Dorsolateral prefrontal cortex (tissue), 122 donors: ENCODE measurements at places on chromosomes 7 and 10. TPM values are rescaled to one million over a fixed set of nuclear protein-coding genes. Genes with fewer than 3 reads are reported as not detected.

DNA sequence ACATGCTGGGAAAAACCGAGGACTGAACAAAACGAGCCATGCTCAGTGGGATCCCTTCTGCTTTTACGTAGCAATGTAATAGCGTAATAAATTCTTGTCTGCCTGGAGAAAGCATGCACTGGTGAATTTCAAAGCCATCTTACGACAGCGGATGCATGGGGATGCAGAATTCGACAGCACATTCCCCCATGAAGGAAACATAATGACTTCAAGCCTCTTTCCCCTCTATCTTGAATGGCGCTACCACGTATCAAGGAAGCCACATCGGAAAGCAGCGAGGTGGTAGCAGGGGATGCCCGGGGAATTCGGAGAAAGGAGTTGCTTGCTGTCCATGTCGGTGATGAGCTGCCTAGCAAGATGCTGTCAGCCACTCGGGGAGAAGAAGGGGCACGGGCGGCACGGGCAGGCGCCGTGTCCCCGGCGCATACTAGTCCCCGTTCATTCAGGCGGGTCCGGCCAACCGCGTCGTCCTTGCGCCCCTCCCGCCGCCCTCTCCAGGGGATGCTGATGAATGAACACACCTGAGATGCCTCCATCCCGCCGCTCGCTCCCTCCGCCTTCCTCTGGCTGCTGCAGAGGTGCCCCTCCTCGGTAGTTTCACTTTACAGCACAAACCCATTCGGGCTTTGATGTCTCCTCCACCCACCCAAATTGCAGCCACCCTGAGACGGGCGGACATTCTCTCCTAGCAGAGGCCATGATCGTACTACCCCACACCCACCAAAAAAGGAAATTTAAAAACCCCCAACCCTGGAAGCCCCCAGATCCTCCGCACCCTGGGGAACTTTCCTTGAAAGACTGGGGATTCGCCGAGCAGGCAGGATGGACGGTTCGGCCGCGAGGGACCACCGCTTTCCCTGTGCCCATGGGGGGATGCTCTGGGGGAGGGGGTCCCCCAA lies 644 bp downstream of the SORBS1 start:
- DNase-seq = peak; percentile 41

DNA sequence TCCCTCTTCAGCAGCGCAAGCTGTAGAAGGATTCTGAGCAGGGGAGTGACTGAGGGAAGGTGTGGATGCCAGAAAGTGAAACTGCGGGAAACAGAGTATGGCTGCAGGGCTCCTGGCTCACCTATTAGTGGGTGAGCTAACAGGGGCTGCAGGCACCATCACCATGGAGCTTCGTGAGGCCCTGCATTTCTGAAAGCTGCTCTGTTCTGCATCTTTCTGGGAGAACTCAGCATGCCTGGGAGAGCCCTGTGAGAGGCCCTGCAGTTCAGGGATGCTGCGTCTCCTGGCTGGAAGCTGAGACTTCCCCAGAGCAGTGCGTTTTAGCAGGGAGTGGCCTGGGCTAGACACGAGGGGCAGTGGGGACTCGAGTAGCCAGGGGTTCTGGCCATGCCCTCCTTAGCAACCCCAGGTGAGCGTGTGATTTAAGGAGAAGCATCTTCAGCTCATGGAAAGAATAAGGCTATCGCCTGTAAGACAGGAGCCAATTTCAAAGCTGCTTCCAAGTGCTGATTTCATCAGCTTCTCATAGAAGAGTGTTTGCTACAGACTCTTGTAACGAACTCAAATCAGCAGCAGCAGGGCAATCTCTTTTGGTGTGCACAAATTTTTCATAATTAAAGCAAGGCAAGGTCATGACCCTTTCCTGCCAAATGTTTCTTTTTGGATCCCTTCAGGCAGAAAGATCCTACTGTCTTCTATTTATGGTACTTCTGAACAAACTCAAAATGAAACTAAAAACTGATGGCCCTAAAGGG lies 293.6 kb upstream of the ZNF32 start:
- DNase-seq = no peak

- DNase-seq = no peak
Observed at GRCh38 chr10:94315975-94316464, 46.7 kb downstream of the NOC3L start.

GRCh38 chr10:124285587-124286527 lies 132.9 kb downstream of the OAT start:
- no peak for DNase-seq

- DNase-seq = no peak
Observed at GRCh38 chr10:77082601-77083252, 554.9 kb downstream of the KCNMA1 start.

DNA sequence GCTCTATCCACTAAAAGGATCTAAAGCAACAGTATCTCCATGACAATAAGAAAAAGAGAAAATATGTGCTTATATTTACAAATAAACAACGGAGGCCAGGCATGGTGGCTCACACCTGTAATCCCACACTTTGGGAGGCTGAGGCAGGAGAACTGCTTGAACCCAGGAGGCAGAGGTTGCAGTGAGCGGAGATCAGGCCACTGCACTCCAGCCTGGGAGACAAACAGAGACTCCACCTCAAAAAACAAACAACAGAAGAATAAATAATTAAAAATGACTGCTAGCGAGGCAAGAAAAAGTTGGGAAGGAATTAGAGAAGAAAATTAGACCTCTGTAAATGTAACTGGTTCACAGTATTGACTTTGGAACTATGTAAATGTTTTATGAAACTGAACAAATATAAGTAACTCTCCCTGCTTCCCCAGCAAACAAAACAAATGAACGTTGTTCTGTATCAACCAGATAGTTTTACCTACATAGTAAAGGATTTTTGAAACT lies 17.1 kb downstream of the TRIM24 start:
- no peak for DNase-seq

The ZNF485 gene
- total RNA-seq = 4.4 TPM
